Hindlimb muscle (tissue), 1 donor: ENCODE measurements at places on chromosomes 16 and 17. TPM values are rescaled to one million over a fixed set of nuclear protein-coding genes. Genes with fewer than 3 reads are reported as not detected.

Gene GLOD4
- 57.9 TPM for polyA plus RNA-seq

Gene NOL3
- polyA plus RNA-seq, result 44.3 TPM

Gene SOCS1
- 2.9 TPM for polyA plus RNA-seq

Gene TLCD2
- polyA plus RNA-seq, result 5.5 TPM

Gene NOMO2
- 71.0 TPM for polyA plus RNA-seq

Gene ELMO3
- 1.1 TPM for polyA plus RNA-seq

Gene AIPL1
- not detected for polyA plus RNA-seq

Gene C17orf67
- polyA plus RNA-seq, result 2.3 TPM

Gene USH1G
- not detected for polyA plus RNA-seq

Gene OTOA
- polyA plus RNA-seq, result 0.19 TPM

Gene SLC52A1
- not detected for polyA plus RNA-seq

Gene SYNGR3
- polyA plus RNA-seq, result 2.1 TPM

Gene ELP5
- polyA plus RNA-seq, result 46.1 TPM

Gene C17orf50
- not detected for polyA plus RNA-seq

Gene FCSK
- 8.8 TPM for polyA plus RNA-seq

Gene HEXIM1
- 22.7 TPM for polyA plus RNA-seq

Gene MVD
- polyA plus RNA-seq, result 27.3 TPM

Gene CHST5
- polyA plus RNA-seq, result not detected

Gene DNAH17
- polyA plus RNA-seq, result 3.3 TPM

Gene SEPTIN1
- 3.2 TPM for polyA plus RNA-seq

Gene KRTAP4-6
- polyA plus RNA-seq, result not detected

Gene LRRC75A
- polyA plus RNA-seq, result 5.8 TPM

Gene MRPL58
- polyA plus RNA-seq, result 21.2 TPM

Gene CD300E
- polyA plus RNA-seq, result 0.10 TPM

Gene FBXW10B
- polyA plus RNA-seq, result 1.9 TPM

Gene NPIPB9
- 2.6 TPM for polyA plus RNA-seq

Gene OTOP2
- polyA plus RNA-seq, result not detected

Gene ITGB4
- polyA plus RNA-seq, result 7.6 TPM

Gene BCO1
- polyA plus RNA-seq, result not detected

Gene EIF1
- polyA plus RNA-seq, result 836 TPM

Gene JMJD8
- 33.9 TPM for polyA plus RNA-seq

Gene EVPL
- 0.54 TPM for polyA plus RNA-seq

Gene QRICH2
- polyA plus RNA-seq, result 5.6 TPM

Gene RAC3
- polyA plus RNA-seq, result 7.1 TPM

Gene MYO15A
- 1.3 TPM for polyA plus RNA-seq

Gene OMG
- polyA plus RNA-seq, result 0.27 TPM

Gene ABHD15
- 5.1 TPM for polyA plus RNA-seq

Gene CHST4
- polyA plus RNA-seq, result not detected

Gene SRSF2
- polyA plus RNA-seq, result 189 TPM

Gene RGS9
- 2.8 TPM for polyA plus RNA-seq

Gene MYL4
- 1,610 TPM for polyA plus RNA-seq

Gene SYNGR2
- polyA plus RNA-seq, result 134 TPM

Gene TNFRSF17
- polyA plus RNA-seq, result not detected

Gene ZNF469
- polyA plus RNA-seq, result 5.9 TPM

Gene ALDH3A1
- 0.18 TPM for polyA plus RNA-seq

Gene ARHGAP27
- polyA plus RNA-seq, result 12.5 TPM

Gene CCR7
- polyA plus RNA-seq, result 0.49 TPM

Gene ATP1B2
- polyA plus RNA-seq, result 33.8 TPM

Gene ERBB2
- polyA plus RNA-seq, result 178 TPM

Gene STH
- polyA plus RNA-seq, result not detected

Gene RASD1
- polyA plus RNA-seq, result 6.9 TPM
